SHP77 treated with DMSO at 0.1 percent for 48 hours (cell line): ENCODE measurements at places on chromosomes 5 and 9.

DNA sequence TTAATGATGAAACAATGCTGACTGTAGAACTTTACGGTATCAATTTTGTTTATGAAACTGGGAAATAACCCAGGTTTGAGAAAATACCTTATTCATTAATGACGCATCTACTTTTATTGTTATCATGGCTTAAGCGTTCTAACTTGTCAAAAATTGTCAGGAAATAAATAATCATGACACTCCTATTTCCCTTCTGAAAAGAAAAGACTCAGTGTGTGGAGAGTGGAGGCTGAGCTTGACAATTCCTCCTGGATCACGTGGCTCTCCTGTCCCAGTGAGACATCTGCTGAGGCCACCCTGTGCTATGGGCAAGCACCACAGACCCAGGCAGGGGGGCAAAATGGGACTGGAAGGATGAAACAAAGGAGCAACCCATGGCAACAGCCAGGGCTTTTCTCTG, 466.4 kb downstream of the ZNF608 start:
- DNase-seq = no peak

GRCh38 chr9:122386311-122386872, 15.6 kb downstream of the PTGS1 start:
- no peak for DNase-seq

GRCh38 chr9:15549611-15550010, 3.2 kb upstream of the CCDC171 start:
- no peak for DNase-seq

GRCh38 chr9:18492612-18493011, 18.7 kb downstream of the ADAMTSL1 start:
- no peak for DNase-seq

GRCh38 chr9:115198001-115198400, 80.0 kb upstream of the TNC start:
- DNase-seq = peak; percentile 53

- no peak for DNase-seq
Observed at GRCh38 chr9:70495514-70495913, 81.1 kb upstream of the KLF9 start.

- DNase-seq = no peak
Observed at GRCh38 chr5:172380987-172381643, 73.2 kb downstream of the SH3PXD2B start.

- DNase-seq = no peak
Observed at GRCh38 chr9:113186137-113186755, 34.8 kb downstream of the FKBP15 start.

- DNase-seq = peak; percentile 9
Observed at GRCh38 chr5:65364907-65365306, 116.8 kb downstream of the ADAMTS6 start.

DNA sequence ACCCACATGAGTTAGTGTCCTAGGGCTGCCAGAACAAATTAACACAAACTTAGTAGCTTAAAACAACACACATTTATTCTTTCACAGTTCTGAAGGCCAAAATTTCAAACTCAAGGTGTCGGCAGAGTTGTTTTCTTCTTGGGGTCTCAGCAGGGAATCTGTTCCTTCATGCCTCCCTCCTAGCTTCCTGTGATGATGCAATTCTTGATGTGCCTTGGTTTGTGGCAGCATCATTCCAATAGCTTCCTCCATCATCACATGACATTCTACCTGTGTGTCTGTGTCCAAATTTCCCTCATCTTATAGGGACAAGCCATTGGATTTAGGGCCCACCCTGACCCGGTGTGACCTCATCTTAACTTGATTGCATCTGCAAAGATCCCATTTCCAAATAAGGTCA, 12.2 kb upstream of the SLC25A48 start:
- DNase-seq = no peak

DNA sequence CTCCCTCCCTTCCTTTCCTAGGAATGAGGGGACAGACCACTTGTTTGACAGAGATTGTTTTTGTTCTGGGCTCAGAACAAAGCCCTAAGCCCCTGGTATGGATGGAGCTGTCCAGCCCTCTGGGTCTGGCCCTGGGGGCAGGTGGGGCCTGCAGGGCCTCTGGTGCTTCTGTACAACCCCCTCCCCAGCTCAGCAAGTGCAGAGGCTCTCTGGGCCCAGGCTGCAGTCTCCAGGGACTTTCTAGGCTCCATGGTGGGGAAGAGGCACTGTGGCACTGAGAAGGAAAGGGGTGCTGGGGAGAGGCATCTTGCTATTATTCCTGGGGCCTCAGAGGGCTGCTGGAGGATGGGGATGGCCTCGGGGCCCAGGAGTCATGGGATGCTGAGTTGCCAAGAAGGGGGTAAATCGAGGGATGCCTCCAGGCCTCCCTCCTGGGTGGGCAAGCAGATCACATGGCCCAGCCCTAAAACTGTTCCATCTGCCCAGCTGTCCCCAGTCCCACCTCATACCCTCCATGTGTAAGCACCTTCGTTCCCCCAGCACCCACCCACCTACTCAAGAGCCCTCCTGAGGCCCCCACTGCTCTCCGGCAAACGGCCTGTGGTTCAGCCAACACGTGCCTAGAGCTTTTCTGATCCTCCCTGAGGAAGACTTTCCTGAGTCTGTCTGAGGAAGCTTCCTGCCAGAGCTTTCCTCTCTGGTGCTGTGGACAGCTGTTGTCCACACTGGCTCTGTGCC, 225.7 kb downstream of the CACNA1B start:
- DNase-seq = no peak
